SK-N-SH (cell line): ENCODE measurements at places on chromosomes 3 and 15. TPM values are rescaled to one million over a fixed set of nuclear protein-coding genes. Genes with fewer than 3 reads are reported as not detected.
A peak's percentile ranks its signal among the peaks of the same experiment; 100 is the strongest.

The COL6A5 gene
- not detected in 2 replicates for polyA plus RNA-seq

The CLDN1 gene
- 0.82 and 1.8 TPM in 2 replicates for polyA plus RNA-seq

The LYZL4 gene
- not detected in 2 replicates for polyA plus RNA-seq

The ENTPD3 gene
- polyA plus RNA-seq, result 0.02 and 0.05 TPM in 2 replicates

The IQCF5 gene
- not detected in 2 replicates for polyA plus RNA-seq

The CHDH gene
- polyA plus RNA-seq, result 0.05 and 0.33 TPM in 2 replicates

The STT3B gene
- 27.9 and 40.5 TPM in 2 replicates for polyA plus RNA-seq

The SLC2A2 gene
- 0.59 and 0.63 TPM in 2 replicates for polyA plus RNA-seq

The PFKFB4 gene
- 5.7 and 6.7 TPM in 2 replicates for polyA plus RNA-seq

DNA sequence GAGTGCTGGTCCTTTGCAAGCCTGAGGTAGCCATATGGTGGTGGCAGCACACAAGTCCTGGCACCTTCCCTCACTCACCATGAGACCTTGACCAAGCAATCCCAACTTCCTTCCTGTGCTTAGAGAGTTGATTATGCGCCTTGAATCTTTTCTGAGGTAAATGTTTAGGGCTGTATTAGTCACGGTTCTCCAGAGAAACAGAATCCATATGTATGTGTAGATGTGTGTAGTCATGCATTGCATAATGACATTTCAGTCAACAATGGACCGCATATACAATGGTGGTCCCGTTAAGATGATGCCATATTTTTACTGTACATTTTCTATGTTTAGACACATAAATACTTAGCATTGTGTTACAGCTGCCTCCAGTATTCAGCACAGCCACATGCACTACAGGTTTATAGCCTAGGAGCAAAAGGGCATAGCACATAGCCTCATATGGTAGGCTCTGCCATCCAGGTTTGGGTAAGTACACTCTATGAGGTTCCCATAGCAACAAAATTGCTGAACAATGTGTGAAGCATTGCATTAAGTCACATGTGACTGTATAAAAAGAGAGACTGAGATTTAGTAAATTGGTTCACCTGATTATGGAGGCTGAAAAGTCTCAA, 20.2 kb upstream of the NUP210 start:
- DNase-seq, result no peak

DNA sequence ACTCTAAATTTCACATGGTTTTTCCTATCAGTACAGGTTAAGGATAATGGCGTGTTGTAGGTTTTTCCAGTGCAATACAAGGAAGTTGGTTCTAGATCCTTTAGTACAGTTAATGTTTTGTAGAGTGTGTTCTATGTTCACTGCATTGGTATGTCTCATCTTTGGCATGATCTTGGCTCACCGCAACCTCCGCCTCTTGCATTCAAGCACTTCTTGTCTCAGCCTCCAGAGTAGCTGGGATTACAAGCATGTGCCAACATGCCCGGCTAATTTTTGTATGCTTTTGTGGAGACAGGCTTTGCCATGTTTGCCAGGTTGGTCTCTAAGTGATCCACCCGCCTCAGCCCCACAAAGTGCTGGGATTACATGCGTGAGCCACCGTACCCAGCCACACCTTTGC, 30.4 kb downstream of the SNRPN start:
- DNase-seq, result no peak

DNA sequence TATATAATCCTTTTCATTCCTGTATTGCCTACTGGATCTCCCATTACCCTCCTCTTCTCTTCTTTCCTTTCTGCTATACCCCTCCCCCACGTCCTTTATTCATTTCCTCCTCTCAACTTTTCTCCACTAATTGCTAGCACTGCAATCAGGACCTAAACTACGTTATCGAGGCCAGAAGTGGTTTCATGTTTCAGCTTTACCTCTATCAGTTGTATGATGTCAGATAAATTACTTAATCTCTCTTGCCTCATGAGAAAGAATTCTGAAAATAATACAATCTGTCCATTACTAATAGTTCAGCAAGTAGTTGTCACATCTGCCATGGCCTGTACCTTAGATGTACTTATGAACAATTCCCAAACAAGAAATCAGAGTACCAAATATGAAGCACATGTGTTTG, 10.6 kb downstream of the POPDC2 start:
- DNase-seq, result no peak

DNA sequence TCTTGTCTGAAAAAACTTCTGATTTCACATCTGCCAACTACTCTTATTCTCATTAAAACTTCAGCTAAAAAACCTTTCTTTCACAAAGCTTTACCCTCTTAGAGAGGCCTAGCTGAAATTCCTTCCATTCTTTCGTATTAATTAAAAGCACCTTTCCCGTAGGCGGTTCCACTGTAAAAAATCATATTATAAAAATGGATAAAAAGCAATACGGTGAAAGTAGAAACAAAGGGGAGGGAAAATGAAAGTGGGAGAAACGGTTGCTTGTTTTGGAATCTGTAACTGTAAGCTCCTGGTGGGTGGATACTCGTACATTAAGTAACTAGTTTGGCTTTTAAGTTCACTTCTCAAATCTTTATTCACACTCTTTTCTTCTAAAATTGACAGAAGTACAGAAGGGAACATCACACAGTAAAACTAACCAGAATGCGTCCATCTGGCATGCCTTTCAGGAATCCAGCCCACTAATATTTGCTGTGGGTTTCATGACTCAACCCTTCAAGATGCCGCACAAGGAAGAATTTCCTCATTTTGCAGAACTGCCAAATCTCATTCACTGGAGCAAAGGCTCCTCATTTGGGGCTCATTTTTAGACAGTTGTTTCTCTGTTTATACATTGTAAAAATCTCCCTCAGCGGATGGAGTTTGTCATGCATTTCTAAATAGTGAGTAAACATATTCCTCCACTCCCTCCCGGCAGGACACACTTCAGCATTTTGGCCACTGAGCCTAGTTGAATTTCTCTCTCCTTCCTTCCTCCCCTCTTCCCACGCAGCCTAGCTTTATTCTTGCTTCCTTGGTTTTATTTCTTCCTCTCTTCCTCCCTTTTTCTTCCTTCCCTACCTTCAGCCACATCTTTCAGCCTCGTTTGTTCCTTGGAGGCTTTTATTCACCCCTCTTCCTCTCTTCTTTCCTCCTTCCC, 419.5 kb upstream of the NAALADL2 start:
- DNase-seq, result no peak

DNA sequence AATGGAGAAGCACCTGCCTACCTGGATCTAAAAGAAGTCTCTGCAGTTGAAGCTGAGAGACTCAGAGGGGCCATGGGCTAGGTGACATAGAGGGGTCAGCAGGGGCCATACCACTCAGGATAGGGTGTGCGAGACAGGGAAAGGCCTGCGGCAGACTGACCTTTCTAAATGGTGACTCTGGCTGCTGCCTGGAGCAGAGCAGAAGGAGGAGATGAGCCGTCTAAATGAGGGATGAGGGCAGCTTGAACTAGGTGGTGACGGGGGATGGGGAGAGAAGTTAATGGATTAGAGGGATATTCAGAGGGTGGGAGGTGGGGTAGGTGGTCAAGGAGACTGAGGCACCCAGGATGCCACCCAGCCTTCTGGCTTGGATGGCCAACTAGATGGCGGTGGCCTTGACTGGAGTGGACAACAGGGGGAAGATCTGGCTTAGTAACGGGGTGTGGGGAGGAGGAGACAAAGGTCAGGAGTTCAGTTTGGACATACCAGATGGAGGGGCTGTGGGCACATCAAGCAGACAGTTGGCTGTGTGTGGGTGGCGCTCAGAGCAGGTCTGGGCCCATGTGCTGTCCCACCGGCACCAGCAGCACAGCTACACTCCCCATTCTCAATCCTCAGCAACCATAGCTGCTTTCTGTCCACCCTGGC, 3.2 kb upstream of the ITIH1 start:
- no peak for DNase-seq

DNA sequence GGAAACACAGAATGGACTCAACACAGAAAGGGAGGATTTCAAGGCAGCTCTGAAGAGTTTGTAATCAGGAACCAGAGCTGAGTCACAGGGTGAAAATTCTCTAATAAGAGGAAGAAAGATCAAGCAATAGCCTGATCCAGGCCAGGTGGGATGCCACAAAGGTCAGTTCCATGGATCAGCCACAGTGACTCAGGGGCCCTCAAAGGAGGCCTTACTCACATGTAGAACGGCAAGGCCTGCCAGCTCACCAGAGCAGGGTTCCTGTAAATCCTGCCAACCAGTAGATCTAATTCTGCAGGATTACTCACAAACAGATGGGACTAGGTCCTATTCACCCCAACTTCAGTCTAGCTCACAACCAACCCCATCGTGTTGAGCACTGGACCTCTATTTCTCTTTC, 78.3 kb upstream of the PPP2R3A start:
- DNase-seq, result no peak

DNA sequence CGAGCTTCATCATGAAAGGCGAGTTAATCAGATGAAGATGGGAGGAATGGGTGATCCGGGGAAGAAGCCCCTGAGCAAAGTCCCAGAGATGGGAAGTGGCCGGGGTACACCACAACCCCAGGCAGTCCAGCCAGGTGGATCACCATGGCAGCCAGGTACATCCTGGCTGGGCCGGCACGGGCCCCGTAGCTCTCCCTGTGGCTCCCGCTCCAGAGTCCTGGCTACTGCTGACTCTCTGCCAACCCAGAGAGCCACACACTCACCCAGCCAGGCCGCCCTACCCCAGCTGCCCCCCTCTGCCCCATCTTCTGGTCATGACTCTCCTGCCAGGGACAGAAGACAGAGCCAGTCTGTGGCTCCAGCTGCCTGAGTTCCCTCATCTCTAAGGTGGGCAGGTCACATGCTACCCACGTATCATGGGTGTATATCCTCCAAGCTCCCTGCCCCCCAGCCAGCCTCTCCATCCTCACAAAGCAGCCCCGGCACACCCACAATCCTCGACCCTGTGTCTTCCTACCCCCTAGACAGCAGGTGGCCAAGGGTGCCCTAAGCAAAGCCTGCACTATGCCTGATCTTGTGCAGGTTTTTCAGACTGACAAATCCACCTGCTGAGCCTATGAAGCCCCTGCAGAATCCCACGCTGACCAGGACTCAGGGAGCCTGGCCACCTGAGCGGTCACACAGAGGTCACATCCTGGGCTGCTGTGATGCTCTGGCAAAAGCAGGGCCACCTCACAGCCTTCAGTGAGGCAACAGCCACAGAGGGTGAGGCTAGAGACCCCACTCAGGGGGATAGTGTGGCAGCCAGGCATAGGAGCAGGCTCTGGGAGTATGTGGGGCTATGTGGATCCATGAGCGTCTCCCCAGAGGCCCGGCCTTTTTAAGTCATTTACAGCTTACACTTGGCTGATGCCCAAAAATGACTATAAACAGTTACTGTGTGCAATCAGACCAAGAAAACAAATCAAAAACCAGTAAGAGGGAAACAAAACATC, 13.2 kb downstream of the XXYLT1 start:
- DNase-seq, result peak; percentile 56

DNA sequence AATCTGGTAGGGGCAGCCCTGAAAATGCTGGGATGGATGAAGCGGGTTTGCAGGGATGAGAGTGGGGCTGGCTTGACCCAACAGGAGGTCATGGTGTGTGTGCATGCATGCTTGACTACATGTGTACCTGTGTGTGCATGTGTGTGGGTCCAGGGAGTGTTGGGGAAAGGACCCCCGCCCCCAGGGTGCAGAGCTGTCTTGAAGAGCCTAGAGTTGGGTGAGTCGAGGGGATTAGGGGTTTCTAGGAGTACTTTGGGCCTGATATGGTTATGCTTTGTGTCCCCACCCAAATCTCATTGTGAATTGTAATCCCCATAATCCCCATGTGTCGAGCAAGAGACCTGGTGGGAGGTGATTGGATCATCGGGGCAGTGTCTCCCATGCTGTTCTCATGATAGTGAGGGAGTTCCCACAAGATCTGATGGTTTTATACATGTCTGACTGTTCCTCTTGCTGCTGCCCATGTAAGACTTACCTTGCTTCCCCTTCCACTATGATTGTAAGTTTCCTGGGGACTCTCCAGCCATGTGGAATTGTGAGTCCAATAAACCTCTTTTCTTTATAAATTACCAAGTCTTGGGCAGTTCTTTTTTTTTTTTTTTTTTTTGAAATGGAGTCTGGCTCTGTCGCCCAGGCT, 5.2 kb upstream of the LCTL start:
- DNase-seq, result no peak

- no peak for DNase-seq
These were observed 40.5 kb downstream of the MYLK start for GRCh38 chr3:123843668-123844067.

- no peak for DNase-seq
These were observed 26.7 kb downstream of the PIAS1 start for GRCh38 chr15:68080783-68081182.

DNA sequence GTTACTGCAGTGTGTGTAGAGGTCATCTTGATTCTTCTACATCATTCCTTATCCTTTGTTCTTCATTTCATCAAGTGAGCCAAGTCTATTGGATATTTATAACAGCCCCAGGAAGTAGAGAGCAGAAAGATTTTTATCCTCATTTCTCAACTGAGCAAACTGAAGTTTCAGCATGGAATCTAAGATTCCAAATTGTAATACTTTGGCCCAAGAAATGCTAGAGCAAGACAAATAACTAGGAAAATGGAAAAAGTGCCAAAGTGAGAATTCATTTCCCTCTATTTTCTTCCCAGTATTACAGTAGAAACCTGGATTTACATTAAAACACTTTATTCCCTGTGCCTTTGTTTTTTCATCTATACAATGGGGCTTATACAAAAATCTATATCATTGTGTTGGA, 346.8 kb downstream of the ARPP21 start:
- DNase-seq, result no peak

DNA sequence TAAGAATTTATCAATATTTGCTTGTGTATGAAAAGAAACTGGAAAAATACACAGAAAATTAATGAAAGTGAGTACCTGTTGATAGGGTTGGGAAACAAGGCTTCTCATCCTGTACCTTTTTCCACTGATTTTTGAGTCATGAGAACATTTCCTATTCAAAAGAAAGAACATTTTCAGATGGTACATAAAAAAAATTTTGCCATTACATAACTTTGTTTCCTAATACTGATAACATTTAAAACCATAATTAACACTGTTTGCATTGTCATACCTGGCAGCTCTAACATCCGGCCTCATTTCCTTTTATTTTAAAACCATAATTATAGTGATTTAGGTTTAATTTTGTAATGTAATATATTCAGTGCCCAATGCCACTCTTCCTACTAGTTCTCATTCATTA, 11.7 kb downstream of the NKTR start:
- DNase-seq, result no peak

GRCh38 chr3:158954420-158954819, 152.6 kb downstream of the MFSD1 start:
- DNase-seq, result no peak

- DNase-seq, result no peak
These were observed 2.8 kb downstream of the RRP9 start for GRCh38 chr3:51938780-51939425.

DNA sequence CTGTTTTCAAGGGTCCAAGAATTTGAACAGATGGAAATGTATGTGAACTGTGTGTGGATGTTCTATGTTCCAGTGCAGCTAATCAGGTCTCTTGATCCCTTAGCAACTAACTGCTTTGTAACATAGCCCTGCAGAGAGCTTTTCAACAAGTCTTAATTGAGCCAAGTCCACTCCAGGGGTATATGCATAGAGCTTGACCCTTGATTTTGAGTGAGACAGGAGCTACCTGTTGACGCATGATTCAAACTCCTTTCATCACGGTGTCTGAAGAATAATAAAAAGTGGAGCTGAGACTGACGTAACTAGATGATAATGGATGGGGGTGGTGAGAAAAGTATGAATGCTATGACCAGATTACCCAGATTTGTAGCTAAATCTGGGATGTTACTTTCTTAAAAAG, 93.3 kb upstream of the CCDC54 start:
- no peak for DNase-seq
